AG08396 (cell line): ENCODE measurements at places on chromosomes 13 and 19.

DNA sequence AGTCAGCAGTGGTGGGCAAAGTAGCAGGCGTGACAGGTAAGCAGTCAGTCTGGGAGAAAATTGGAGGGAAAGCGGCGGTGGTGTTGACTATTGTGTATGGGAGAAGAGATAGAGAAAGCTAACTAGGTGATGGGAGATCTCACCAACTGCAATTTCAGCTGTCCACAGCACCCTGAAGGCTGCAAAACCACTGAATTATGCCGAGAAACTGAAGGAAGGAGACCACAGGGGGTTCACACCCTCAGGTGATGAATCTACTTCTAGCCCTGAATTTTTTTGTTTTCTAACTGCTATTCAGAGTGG lies 631.5 kb downstream of the UQCRFS1 start:
- no peak for DNase-seq

GRCh38 chr13:39401756-39402155 lies 201.2 kb downstream of the LHFPL6 start:
- DNase-seq, result no peak

DNA sequence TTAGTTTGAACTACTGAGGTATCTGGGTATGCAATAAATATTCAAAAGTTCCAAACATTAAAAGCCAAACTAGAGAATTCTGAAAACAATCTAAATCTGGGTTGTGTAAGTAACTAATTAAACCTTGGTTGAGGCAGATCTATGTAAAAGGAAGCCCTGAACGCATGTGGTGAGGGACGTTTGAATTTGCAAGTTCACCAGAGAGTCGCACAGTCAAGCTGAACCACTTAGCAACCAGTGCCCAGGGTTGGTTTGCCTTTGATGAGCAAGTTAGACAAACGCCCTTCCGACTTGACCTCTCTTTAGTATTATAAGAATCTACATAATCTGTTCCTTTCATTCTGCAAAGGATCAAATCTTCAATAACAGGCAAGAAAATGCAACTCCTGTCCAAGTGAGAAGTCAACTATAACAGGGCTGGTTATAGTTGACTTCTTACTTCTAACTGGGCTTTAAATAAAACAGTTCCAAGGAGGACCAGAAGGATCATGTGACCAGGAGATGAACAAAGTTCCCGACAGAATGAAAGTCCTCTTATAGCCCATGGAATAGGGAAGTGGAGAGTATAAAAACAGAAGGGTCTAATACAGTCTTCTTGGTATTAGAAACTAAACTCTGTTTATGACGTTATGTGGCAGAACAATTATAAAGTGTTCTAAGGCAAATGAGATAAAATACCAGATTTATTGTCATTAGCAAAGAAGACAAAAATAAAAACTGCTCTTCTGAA lies 40.6 kb downstream of the PHF11 start:
- DNase-seq, result no peak

DNA sequence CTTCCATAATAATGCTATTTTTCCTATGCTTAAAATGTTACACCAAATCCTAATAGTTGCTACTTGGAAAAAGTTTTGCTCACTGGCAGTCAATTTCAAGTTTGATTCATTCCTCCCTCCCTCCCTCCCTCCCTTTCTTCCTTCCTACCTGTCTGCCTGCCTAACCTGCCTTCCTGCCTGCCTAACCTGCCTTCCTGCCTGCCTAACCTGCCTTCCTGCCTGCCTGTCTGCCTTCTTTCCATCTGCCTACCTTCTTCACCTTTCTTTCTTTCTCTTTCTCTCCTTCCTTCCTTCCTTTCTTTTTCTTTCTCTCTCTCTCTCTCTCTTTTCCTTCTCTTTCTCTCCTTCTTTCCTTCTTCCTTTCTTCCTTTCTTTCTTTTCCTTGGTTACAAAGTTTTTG lies 418.7 kb downstream of the PCDH9 start:
- no peak for DNase-seq

GRCh38 chr13:105956921-105957320 lies 578.5 kb downstream of the EFNB2 start:
- no peak for DNase-seq

- no peak for DNase-seq
Measured at GRCh38 chr13:30164146-30164545, 143.2 kb downstream of the KATNAL1 start.

DNA sequence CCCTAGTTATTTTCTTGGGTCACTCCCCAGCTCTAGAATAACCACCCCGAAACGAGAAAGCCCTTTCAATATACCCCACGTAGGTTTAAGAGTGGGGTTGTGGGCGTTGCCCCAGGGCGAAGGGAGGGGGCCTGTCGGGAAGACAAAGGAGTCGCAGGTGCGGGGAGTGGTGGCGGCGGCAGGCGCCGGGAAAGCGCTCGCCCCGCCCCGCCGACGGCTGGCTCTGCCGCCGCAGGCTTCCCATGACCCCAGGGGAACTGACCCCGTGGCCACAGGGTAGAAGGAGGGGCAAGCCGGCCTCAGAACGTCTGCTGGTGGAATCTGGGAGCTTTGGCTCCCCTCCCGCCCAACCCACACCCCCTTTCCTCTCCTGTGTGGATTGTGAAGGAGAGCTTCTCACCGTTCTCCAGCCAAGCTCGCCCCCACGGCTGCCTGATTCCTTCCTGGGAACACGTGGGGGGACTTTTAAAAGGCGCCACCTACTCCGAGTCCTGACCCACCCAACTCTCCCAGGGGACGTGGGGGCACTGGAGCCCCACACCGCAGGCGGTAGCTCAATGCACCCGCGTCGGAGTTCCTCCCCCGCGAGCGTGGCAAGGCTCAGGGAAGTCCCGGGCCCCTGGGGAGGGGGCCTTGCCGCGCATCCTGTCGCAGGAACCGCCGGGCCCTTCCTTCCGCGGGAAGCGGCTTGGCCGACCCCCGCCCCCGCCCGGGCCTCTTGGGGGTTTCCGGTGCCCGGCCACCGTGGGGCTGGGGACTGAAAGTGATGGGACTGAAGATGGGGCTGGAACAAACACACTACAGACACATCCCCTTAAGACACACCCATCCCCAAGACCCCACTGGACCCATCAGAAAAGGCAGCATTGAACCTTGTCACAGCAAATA lies 5.5 kb downstream of the IER2 start:
- DNase-seq, result peak; percentile 73

GRCh38 chr19:33370783-33371182 lies 2.7 kb upstream of the CEBPG start:
- no peak for DNase-seq

- no peak for DNase-seq
Measured at GRCh38 chr13:37772644-37773043, 96.9 kb downstream of the TRPC4 start.
